ENCODE measurements at places on chromosomes 16 and 17.

DNA sequence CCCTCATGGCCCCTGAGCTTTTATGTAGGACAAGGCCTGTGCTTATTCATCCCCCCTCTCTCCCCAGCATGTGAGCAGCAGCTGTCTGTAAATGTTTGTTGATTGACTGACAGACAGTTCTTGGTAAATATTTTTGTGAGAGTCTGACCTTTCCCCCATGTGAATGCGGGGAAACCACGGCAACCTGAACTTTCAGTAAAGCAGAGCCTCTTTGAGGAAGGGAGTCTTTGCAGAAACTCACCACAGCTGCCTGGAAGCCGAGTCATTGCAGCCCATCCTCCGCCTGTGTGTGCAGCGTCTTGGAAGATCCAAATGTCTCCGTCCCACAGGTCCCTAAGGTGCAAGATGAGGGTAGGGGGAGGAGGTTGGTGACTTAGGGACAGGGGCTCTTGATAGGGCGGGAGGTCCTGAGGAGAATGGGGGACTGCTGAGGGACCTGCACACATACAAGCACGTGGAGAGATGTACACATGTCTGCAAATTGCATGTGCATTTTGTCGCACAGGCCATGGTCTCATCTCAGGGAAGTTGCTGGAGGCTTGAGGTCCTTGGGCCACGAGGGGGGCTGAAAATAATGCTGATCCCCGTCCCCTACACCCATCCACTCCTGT, 23.0 kb upstream of the IL21R start:
- peak; percentile 61 for DNase-seq

DNA sequence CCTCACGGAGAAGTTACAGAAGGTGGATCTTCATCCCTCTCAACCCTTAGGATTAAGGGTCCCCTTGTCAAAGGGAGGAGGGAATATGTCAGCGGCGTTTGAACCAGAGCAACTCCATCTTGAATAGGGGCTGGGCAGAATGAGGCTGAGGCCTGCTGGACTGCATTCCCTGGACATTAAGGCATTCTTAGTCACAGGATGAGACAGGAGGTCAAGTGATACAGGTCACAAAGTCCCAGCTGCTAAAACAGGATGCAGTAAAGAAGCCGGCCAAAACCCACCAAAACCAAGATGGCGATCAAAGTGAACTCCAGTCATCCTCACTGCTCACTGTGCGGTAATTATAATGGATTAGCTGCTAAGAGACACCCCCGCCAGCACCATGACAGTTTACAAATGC, 36.7 kb downstream of the RBFOX3 start:
- DNase-seq: no peak

GRCh38 chr16:868386-868755, 67.8 kb upstream of the GNG13 start:
- DNase-seq: no peak

DNA sequence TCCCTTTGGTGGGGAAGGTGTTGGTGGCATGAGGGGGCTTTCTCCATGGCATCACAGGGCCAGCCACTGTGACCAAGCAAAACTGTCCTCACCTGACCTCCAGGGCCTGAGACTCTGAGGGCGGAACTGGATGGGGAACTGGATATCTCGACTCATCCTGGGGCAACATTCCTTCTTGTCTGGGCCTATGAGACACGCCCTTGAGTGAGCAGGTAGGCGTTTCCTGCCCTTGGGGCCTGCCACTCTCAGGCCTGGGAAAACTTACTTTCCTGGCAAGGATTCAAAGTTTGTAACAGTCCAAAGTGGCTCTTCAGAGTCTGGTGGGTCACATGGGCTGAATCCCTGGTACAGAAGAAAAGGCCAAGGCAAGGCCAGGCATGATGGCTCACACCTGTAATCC, 9.6 kb downstream of the MT1X start:
- no peak for DNase-seq

DNA sequence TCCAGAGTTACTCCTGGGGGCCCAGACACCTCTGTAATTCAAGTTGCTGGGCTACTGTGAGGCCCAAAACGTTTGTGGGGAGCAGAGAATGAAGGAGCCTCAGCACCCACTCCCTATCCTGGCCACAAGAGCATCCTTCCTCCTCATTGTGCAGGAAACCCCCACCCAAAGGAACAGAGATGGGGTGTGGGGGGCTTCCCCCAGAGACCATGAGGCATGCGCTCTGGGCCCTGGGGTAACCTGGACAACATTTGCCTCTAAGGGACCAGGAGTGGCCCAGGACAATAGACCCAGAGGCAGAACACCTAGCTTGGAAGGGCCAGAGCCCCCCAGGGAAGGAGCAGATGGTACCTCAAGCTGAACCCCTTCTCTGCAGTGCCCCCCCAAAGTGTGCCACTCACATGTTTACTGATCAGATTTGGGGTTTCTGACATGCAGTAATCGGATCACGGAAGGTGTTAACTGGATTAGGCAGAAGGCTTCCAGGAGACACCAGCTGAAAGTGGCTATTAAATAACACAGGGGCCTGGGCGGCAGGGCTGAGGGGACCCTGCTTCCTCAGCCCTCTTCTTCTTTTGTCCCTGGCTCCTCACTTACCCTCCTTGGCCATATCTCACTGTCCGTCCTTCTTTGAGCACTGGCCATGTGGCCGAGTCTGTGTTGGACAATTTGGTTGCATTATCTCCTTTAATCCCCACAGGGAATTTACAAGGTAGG, 50.8 kb downstream of the SDK2 start:
- no peak for DNase-seq

DNA sequence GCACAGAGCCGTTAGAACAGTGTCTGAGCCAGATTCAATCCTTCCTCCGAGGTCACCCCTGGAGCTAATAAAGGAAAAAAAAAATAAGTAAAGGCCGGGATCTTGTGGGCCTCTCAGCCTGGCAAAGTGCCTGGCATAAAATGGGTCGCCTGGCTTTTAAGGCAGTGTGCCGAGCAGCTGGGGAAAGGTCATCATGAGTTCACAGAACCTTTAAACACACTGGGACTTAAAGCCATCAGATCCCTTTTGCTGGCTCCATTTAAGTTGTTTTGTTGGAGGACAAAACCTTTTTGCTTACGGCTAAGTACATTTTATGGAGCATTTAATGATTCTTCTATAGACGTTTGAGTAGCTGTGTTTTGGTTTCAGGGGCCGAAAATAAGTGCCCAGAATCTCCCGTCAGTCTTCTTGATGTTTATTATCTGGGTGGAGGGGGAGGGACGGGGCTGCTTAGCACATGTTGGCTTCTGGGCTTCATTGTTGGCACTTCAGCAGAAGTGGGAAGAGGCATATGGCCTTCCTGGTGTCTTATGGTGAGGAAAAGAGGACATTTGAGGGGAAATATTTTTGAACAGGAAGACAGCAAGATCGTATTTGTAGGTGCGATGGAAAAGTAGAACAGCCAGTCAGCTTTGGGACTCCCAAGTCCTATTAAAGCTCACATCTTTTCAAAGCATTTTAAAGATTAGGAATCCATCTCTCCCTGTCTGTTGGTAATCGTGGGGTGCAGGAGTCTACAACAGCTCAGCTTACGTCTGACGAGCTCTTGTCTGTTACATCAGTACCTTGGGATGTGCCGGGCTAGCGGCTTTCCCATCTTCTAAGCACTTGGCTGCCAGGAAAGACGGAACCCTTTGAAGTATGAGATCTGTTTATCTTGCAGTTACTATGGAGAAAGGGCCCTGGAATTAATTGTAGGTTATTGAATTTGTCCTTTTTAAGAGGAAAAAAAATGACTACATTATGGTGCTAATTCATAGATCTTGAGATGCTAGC, 31.1 kb downstream of the RBFOX1 start:
- DNase-seq: no peak

- DNase-seq: no peak
Measured at GRCh38 chr16:73166441-73166851, 118.5 kb upstream of the ZFHX3 start.

DNA sequence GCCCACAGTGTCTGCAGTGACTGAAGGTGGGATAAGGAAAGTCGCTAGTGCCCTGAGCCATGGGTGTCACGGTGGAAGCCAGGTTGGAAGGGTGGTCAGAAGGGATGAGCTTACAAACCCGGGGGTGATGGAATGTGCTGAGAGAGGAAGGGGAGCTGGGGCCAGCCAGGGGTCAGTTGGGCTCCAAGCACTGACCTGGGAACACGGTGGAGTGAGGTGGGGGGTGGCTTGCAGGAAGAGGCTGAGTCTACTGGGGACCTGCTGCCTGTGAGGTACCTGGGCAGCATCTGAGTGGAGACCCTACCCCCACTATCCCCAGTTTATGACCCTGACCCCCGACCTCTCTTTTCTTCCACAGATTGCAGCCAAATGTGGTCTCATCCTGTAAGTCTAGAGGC, 3.1 kb downstream of the TMEM92 start:
- DNase-seq: no peak

DNA sequence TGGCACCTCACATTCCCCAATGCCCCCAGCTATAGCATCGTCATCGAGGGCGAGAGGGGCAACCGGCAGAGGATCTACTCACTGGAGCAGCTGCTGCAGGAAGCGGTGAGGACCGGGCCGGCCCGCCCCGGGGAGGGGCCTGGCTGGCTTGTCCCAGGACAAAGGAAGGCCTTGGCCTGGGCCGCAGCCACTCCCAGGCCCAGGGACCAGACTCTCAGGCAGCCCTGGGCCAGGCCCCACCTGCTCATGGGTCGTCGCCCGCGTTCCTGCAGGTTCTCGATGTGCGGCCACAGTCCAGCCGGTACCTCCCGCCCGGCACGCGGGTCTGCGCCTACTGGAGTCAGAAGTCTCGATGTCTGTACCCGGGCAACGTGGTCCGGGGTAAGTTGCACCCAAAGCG, 53.4 kb downstream of the ACTG1 start:
- no peak for DNase-seq

DNA sequence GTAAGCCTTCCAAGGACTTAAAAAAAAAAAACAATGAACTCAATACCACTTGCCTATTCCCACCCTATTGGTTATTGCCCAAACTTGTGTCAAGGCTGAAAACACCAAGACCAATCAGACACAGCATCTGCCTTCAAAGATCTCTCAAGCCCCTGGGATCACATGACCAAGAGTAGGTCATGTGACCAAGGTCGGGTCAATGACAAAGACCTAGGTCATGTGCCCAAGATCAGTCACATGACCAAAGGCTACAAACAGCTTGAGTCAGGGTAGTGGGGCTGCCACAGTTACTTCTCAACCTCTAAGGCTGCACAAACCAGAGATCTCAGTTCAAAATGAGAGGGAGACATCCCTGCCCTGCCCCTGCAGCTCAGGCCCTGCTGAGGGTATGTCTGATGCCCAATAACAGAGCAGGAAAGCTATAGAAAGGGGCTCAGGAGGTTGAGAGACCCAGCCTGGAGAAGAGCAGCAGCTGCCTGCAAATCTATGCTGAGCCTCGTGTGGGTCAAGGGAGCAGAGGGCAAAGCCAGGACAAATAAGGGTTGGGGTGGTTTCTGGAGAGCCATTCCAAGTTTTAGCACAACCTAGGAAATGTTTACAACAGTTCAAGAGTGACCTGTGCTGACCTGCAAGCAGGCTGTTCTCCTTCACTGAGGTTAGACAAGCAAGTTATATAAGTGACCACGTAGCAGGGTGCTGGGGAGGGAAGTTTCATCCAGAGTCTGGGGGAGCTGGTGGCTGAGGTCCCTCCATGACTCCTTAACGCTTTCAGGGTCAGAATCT, 48.8 kb downstream of the PIMREG start:
- DNase-seq: no peak

DNA sequence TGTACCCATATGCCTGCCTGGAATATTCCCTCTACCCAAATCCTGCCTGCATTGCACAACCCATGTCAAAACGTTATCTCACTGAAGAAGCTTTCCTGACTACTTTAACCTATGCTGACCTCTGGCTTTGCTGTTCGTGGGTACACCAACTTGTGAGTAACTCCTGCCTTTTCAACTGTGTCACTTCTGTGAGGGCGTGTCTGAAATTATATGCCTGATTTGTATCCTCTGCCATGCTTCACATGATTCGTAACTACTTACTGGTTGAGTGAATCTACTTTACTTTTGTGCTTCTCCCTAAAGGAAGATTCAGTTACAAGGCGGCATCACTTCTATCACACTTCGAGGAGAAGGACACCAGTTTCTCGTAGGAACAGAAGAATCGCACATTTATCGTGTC, 33.3 kb upstream of the USP43 start:
- DNase-seq: no peak

DNA sequence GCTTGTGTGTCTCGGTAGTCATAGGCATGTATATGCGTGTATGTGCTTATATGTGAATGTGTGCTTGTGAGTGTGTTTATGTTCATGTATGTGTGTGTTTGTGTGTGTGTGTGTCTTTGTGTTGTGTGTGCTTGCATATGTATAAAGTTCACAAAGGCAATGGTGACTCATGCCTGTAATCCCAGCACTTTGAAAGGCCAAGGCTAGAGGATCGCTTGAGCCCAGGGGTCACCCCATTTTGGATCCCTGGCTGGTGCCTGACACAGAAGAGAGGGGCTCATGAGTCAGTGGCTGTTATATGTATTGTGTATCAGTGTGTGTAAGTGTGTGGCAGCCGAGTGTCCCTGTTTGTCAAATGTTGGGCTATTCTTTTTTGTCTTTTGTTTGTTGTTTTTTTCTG, 69.3 kb downstream of the ABCC1 start:
- DNase-seq: no peak

GRCh38 chr17:13153036-13153435, 135.2 kb upstream of the ELAC2 start:
- no peak for DNase-seq

- no peak for DNase-seq
Measured at GRCh38 chr16:35599429-35600160, 2140.2 kb downstream of the TP53TG3F start.

DNA sequence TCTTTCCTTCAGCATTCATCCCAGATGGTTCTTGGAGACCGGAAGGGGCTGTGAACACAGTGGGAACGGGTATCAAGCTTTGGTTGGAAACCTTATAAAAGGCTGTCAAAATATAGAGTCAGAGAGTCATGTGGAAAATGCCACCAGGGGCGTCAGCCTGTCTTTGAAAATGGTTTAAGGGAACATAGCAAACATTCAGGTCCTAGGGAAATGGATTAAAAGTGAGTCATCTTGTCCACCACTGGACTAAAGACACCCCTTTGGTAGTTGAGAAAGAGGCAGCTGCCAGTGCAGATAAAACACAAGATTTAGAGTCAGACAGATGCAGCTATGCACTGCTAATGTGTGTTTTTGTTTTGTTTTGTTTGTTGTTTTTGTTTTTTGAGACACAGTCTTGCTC, 47.8 kb upstream of the BCO1 start:
- no peak for DNase-seq

- DNase-seq: no peak
Measured at GRCh38 chr17:973053-973452, 6.5 kb downstream of the NXN start.

DNA sequence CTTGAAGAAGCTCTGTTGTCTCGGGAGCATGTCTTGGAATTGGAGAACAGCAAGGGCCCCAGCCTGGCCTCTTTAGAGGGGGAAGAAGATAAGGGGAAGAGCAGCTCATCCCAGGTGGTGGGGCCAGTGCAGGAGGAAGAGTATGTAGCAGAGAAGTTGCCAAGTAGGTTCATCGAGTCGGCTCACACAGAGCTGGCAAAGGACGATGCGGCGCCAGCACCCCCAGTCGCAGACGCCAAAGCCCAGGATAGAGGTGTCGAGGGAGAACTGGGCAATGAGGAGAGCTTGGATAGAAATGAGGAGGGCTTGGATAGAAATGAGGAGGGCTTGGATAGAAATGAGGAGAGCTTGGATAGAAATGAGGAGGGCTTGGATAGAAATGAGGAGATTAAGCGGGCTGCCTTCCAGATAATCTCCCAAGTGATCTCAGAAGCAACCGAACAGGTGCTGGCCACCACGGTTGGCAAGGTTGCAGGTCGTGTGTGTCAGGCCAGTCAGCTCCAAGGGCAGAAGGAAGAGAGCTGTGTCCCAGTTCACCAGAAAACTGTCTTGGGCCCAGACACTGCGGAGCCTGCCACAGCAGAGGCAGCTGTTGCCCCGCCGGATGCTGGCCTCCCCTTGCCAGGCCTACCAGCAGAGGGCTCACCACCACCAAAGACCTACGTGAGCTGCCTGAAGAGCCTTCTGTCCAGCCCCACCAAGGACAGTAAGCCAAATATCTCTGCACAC, 21.2 kb downstream of the AKAP1 start:
- no peak for DNase-seq
